ENCODE measurements at places on chromosomes 2 and 18.

DNA sequence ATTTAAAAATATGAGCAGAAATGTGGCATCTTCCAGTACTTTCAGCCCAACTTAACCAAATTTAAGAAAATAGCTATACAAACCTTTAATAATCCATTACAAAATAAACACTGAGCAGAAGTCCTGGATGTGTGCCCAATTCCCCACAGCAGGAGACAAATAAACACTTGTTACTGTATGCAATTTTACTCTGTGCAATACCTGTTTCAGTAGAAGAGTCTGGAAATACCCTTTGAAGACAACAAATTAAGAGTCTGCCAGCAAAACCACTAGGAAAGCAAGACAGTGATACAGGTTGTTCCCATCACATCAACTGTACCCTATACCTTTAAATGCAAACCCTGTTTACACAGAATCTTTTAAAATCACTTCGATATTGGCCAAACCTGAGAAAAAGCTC is 41.4 kb upstream of the RNU4ATAC start:
- DNase-seq: no peak

DNA sequence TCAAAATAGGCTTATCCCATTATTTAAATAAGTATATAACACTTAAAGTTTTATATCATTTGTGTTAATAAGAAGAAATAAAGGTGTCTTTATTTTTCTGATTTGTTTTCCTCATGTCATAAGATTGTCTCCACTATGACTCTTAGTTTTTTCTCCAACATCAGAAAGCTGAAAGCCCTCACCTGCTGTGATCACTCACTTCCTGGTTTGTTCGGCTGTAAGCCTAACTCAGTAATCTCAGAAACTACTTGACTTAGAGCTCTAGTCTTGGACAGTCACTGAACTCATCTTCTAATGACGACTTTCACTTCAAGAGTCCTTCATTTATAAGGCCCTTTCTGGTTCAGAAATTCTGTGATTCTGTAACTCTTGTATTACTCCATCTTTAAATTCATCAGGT is 311.0 kb downstream of the ZEB2 start:
- DNase-seq: no peak

GRCh38 chr18:78992041-78993011 is 12.7 kb downstream of the SALL3 start:
- DNase-seq: no peak

GRCh38 chr2:1617425-1618021 is 126.8 kb downstream of the PXDN start:
- DNase-seq: peak; percentile 34

- DNase-seq: no peak
Measured at GRCh38 chr2:39093218-39093898, 27.5 kb downstream of the SOS1 start.

DNA sequence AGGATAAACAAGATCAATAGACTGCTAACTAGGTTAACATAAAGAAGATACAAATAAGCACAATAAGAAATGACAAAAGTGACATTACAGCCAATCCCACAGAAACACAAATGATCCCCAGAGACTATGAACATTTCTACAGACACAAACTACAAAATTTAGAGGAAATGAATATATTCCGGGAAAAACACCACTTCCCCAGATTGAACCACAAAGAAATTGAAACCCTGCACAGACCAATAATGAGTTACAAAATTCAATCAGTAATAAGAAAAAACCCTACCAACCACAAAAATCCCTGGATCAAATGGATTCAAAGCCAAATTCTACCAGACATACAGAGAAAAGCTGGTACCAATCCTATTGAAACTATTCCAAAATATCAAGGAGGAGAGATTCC is 232.4 kb upstream of the RBMS1 start:
- no peak for DNase-seq

DNA sequence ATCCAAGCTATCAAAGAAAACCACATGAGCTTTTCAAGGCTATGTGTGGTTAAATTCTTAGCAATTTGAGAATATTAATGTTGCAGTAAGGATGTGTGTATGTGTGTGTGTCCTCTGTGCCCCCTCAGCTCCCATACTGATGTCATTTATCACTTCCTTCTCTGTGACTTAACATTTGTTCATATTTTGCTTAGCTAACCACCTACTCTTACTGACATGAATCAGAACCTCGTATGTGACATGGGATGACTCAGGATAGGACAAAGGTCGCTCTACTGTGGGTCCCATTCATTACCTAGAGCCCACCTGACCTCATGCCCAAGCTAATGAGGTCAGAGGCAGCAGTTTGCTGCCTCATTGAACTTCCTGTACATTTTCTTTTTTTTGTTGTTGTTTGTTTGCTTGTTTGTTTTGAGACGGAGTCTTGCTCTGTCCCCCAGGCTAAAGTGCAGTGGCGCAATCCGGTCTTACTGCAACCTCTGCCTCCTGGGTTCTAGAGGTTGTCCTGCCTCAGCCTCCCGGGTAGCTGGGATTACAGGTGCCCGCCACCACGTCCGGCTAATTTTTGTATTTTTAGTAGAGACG is 36.3 kb downstream of the MOGAT1 start:
- DNase-seq: peak; percentile 94

DNA sequence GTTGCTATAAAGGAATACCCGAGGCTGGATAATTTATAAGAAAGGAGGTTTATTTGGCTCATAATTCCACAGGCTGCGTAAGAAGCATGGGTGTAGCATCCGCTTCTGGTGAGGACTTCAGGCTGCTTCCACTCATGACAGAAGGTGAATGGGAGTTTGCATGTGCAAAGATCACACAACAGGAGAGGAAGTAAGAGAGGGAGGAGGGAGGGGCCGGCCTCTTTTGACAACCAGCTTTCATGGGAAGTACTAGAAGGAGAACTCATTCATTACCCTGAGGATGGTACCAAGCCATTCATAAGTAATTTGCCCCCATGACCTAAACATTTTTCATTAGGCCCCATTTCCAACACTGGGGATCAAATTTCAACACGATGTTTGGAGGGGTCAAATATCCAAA is 386.8 kb upstream of the NETO1 start:
- no peak for DNase-seq

GRCh38 chr2:231684314-231685223 is 23.8 kb upstream of the PTMA start:
- DNase-seq: no peak

GRCh38 chr2:69308338-69308737 is 78.7 kb downstream of the GFPT1 start:
- DNase-seq: no peak

DNA sequence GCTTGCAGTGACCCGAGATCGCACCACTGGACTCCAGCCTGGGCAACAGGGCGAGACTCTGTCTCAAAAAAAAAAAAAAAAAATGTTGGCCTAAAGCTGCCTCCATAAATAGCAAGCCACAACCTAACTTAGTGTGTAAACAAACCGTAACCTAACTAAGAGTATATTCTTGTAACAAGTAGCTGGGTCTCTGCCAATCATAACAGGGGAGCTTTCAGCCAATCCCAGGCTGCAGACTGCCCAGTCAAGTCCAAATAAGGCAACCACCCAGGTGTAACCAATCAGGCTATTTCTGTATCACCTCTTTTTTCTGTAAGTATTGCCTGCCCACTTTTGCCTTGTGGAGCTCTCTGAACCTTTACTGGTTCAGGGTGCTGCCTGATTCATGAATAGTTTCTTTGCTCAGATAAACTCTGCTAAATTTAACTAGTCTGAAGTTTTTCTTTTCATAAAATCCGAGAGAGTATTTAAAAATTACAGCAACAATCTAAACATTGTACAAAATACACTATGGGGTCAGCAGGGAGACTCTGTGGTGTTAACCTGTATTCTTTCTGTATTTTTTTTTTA is 4.5 kb downstream of the PSTPIP2 start:
- peak; percentile 29 for DNase-seq

DNA sequence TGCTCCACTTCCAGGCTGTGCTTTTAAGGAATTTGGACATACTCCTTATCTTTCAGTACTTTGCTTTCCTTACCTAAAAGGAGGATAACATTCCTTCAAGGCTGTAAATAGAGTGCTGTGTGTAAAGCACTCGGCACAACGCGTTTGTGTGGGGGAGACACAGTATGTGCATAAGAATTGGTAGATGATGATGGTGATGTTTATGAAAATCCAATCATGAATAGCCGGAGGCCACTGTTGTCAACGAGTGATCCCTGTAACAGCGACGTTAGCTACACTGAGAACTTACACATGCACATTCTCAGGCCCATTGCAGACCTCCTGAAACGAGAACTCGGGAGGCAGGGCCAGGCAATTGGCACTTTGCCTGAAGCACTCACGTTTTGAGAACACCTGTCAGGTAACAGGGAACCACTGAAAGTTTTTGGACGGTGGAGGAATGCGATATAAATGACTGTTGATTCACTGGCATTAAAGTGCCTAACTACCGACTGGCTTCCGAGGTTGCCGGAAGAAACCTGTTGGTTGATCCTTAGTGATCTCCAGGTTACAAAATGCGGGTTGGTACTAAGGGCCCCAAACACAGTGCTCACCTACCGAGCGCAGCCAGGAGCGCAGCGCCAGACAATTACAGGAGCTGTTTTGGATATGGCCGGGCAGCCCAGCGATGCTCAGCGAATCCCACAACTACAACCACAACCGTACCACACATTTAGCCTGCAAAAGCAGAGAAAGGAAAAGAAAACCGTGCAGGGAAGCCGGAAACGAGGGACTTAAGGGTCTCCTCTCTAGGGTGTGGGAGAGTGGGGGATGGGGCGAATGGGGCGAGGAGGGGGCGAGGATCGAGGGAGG is 1.0 kb upstream of the MAP4K4 start:
- no peak for DNase-seq

- peak; percentile 43 for DNase-seq
Measured at GRCh38 chr2:165357758-165358157, 111.7 kb upstream of the CSRNP3 start.

DNA sequence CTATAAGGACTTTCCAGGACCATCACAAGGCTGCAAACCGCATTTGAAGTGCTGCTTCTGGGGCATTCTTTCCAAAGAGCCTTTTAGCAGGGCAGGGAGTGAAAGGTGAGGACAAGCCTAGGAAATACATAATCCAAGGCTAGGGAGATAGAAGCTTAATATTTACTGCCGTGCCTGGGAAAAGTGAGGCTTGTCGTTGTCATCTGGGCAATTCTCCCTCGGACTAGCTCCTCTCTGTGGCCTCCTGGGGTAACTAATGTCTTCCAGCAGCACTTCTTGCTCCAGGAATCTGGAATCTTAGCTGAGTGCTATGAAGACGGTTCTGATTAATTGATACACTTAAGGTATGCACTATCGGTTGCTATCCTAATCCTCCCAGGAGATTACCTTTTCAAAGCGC is 69.3 kb upstream of the ATL2 start:
- no peak for DNase-seq

GRCh38 chr2:4134551-4135550 is 431.5 kb downstream of the DCDC2C start:
- DNase-seq: no peak

DNA sequence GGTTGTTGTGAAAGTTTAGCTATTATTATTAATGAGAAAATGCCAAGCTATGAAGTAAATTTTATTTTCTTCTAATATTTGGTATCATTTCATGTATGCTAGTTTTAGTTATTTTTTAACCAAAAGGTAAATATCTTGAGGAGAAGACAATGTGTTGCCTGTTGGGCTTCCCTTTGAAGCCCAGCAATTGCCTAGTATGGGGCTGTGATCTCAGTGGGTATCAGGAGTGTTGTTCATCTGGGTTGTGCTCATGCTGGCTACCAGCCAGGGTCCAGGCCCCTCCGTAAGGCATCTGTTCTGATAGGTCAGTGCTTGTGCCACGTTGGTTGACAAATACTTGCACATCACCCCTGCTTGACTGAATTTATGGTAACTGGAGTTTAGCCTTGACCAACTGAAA is 38.0 kb upstream of the DARS1 start:
- DNase-seq: no peak

DNA sequence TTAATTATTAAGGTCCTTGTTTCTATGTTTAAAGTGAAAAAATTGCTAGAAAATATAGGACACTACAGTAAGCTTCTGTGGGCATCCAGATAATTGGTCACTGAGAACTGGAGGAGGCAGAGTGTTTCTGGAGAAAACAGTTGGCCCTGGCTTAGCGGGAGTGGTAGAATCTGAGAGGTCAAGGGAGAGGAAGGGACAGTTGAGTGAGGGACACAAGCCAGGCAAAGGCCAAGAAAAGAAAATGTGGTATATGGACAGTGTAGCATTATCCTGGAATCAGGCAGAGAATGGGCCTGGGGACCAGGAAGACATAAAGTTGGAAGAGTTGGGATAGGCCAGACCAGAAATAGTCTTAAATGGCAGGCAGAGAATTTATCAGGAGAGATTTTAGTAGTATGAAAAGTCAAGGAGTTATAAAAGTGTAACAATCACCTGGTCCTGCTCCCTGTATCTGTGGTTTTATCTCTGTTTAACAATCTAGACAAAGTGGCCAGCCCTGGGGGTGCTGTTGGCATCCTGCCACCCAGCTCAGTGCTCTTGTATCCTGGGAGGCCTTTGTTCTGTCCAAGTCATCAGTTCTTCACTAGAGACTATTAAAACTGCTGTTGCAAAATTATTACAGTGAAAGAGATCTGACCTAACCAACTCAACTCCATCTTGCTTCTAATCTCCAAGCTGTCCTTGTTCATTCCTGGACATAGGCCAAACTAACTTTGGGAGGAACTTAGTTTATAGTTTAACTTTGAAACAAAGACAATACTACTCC is 15.4 kb upstream of the MSGN1 start:
- DNase-seq: no peak

DNA sequence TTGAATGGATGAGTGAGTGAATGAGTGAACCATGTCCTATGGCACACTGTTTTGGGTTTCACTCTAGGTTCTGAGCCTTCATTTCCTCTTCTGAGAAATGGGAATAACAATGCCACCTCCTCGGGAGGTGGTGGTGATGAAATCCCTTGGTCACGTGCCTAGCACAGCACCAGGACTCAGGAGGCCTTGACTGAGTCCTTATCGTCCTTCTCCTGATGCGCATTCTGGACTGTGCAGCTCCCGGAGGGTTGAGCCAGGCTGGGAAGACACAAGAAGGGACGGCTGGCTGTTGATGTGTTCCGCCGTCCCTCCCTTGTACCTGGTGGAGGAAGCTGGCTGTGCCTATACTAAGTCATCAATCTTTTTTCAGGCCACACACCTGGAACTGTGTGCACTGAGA is 437.3 kb downstream of the ZNF521 start:
- no peak for DNase-seq

- DNase-seq: no peak
Measured at GRCh38 chr2:220890931-220891330, 681.2 kb downstream of the EPHA4 start.

GRCh38 chr2:95379371-95379831 is 23.1 kb upstream of the FAHD2A start:
- no peak for DNase-seq

GRCh38 chr2:147501968-147502367 is 342.9 kb upstream of the ACVR2A start:
- DNase-seq: no peak

- no peak for DNase-seq
Measured at GRCh38 chr2:40310303-40310702, 141.6 kb downstream of the SLC8A1 start.

DNA sequence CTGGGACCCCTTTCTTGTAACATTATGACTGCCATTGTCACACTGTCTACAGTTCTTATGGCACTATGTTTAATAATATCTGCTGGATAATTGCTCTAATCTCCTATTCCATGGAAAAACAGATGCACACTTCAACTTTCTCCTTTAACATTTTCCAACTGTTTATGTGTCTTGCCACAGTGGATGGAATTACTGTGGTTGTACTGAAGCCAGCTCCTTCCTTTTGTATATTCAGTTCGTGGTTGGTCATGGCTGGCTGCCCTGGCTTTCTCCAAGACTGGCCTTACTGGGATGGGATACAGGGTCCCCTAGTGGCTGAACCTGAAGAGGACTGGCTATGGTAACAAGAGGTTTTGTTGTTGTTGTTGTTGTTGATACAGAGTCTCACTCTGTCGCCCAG is 113.9 kb downstream of the SS18 start:
- DNase-seq: no peak

GRCh38 chr2:136411946-136412345 is 294.0 kb upstream of the CXCR4 start:
- no peak for DNase-seq

All from RKO (cell line).